ENCODE measurements at places on chromosomes 7 and 10.

GRCh38 chr7:20539201-20539600 is 76.3 kb upstream of the ABCB5 start:
- DNase-seq, result no peak

DNA sequence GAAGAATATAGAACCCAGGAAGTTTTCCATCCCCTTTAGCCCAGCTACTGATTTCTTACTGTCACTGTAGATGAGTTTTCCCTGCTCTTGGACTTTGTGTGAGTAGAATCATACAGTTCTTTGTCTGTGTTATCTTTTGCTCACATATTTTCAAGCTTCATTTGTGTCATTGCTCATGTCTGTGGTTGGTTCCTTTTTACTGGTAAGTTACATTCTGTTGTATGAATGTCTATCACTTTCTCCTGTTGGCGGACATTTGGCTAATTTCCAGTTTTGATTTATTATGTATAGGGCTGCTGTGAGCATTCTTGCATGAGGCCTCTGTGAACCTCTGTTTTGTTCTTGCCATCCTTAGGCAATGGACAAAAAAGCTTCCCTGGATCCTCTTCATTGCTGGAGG is 5.3 kb downstream of the GLRX3 start:
- no peak for DNase-seq

DNA sequence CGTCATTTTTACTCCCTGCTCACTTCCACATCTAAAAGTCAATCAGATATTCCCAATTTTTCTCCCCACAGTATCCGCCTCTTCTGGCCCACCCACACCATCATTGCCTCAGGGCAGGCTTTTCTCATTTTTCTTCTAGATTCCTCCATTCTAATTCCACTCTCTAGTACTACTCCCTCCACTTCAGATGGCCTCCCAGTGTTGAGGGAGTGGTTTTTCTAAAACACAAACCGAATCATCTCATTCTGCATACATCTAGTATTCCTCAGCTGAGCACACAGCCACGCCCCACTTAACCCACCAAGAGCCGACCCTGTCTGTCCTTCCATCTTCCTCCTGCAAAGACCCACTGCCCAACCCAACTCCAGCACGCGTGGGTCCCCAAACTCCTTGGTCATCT is 314.9 kb upstream of the NPVF start:
- DNase-seq, result no peak

GRCh38 chr7:34309116-34309515 is 348.9 kb upstream of the NPSR1 start:
- no peak for DNase-seq

GRCh38 chr7:28723336-28723735 is 234.8 kb downstream of the TRIL start:
- no peak for DNase-seq

- no peak for DNase-seq
Measured at GRCh38 chr7:155192961-155193640, 104.6 kb upstream of the INSIG1 start.

DNA sequence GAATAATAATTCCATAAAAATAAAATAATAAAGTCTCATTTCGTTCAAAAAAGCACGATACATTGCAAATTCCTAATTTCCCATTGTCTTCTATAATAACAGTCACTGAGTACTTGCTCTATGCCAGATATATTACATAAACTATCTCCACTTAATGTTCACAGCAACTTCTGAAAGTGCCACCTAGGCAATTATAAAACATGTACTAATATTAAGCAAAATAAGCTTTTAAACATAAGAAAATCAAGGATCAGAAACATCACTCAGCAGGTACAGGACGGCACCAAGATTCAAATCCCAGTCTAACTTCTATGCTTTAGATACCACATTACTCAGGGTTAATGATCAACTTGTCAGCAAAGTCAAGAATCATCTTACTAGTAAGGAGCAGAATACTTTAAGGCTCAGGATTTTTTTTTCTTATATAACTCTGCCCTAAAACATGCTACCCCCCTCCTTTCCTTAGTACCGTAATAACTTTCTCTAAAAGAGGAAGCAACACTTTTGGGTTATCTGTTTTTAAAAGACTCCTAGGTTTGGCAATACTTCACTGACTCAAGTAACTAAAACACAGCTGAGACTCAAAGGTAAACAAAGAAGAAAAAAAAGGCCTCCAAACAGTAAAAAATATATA is 51.3 kb downstream of the USP6NL start:
- DNase-seq, result no peak

GRCh38 chr10:69407621-69408301 is 9.0 kb downstream of the TACR2 start:
- DNase-seq, result no peak

GRCh38 chr10:78736926-78737630 is 331.7 kb upstream of the ZMIZ1 start:
- no peak for DNase-seq

DNA sequence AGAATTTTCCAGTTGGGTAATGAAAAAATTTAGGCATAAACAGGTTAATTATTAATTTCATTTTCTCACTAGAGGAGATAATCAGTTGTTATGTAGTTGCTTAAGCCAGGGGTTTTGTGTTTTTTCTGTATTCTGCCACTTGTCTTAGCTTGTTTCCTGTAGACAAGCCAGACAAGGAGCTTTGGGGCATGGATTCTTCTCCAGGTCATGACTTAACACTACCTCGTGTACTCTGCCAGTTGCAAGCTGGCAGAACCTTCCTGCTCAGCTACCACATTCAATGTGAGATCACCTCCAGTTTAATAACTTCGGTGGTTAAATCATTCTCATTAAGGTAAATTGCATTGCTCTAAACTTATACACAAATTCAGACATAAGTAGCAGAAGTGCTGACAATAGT is 1.8 kb downstream of the CCM2 start:
- DNase-seq, result no peak
